ENCODE measurements at places on chromosomes 16 and 17. TPM values are rescaled to one million over a fixed set of nuclear protein-coding genes. Genes with fewer than 3 reads are reported as not detected.

LITAFD gene
- not detected for total RNA-seq

DNA sequence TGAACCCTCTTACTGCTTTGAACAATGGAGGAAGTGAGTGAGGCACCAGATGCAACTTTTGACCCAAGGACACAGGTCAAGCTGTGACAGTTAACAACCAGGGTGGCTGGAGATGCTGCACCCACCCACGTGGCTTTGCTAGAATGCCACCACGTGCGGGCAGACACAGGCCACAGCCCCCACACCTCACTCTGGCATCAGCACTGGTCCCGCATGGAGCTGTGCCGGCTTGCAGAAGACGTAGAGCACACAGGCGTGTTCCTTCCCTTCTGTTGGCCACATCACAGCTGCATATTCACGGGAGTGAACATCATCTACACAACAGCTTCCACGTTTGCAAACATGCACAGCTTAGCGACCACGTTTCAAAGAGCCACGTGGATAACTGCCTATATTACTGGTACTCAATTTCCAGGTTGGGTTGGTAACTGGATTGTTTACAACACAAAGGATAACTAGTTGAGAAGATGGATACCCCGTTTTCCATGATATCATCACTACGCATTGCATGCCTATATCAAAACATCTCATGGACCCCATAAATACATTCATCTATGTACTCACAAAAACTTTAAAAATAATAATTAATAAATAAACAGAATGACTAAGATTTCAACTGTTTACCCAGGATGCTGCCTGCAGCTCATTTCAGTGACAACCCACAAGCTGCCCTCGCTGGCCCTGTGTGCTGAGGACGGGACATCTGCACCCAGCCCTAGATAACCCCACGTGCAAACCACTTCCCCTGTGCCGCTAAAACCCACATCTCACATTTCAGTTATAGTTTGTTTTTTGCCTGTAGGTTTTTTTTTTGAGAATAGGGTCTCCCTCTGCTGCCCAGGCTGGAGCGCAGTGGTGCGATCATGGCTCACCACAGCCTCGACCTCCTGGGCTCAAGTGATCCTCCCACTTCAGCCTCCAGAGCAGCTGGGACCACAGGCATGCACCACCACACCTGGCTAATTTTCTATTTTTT is 132.0 kb downstream of the ANKRD11 start:
- peak; percentile 14 for DNase-seq

DNA sequence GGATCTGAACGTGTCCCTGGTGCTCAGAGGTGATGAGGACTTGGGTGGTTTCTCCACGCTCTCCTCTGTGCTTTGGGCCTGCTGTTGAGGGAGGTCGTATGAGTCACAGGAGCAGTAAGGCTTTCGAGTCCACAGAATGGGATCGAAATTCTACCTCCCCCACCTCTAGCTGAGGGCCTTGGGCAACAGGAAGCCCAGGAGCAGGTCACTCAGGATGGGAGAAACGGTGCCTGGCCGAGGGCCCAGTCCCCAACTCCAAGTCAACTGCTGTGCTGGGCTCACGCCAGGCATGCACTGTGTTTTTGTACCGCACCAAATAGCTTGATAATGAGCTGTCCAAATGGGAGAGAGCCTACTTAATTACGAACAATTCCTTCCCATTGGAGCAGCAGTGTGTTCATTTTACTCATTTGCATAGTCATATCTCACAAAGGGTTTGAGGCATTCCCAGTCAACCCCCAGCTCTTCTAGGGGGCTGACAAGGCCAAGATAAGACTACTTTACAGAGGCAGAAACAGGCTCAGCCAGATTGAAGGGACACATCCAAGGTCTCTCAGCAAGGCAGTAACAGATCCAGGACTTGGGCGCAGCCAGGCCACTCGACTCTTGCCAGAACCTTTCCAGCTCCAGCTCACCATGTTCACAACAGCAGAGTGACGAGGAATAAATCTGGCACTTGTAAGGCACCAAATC is 53.6 kb downstream of the WNT3 start:
- DNase-seq = peak; percentile 73

C16orf96 gene
- total RNA-seq = not detected

GRCh38 chr17:69762766-69763165 is 312.3 kb upstream of the KCNJ16 start:
- no peak for DNase-seq

DNA sequence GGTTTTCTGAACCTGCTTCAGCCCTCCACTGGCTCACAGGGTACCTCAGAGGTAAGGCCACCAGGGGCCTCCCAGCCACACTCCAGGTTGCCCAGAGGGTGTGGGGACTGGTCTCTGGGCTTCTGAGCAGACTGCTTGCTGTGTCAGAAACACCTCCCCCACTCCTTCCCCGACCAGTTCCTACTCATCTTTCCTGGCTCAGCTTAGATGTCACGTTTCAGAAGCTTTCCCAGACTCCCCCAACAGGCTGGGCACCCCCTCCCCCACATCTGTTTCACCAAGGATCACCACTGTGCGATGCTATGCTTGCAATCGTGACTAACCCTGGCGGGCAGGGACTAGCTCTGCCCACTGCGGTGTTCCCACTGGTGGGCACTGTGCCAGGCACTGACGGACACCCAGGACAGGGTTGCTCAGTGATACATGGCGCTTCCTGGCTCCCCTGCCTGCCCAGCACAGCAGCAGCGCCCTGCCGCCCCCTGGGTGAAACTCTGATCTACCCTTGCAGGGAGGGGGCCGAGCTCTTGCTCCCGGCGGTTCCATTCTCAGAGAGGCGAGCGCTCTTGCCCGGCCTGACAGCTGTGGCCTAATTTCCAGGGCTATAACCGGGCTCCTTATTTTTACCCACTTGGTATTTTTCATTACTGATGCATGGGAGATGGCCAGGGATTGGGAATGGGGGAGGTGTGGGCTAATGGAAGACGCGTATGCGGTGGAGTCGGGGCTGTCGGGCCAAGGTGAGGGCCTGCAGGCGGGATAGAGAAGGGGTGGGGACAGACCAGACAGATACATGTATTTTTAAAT is 29.4 kb upstream of the MTSS2 start:
- DNase-seq = peak; percentile 81

SLC7A5 gene
- 1.6 TPM for total RNA-seq

GRCh38 chr16:54488729-54489128 is 202.1 kb upstream of the IRX3 start:
- DNase-seq = no peak

DNA sequence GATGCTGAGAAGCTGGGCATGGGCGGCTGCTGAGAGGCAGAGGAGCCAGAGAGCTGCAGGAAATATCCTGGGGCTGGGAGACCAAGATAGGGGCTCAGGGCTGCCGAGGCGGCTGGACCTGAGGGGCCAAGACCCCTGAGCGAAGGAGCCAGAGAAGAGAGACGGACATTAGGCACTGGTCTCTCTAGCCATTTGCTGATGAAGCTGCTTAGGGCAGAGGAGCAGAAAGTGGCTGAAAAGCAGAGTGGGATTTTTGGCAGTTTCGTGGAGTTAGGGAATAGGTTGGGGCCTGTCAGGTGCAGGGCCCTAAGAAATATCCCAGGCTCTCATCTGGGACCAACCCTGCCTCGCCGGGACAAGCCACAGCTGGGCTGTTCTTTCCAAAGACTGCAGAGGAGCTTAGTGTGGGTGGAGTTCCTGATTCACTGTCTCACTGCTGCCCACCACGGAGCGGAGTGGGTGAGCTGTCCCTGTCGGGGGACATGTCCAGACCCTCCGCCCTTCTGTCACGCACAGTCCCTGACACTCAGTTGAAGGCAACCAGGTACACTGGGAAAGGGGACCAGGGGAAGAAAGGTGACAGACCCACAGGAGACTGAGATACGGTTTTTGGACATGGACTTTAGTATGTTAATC is 11.3 kb upstream of the DNASE1 start:
- DNase-seq = no peak

DNA sequence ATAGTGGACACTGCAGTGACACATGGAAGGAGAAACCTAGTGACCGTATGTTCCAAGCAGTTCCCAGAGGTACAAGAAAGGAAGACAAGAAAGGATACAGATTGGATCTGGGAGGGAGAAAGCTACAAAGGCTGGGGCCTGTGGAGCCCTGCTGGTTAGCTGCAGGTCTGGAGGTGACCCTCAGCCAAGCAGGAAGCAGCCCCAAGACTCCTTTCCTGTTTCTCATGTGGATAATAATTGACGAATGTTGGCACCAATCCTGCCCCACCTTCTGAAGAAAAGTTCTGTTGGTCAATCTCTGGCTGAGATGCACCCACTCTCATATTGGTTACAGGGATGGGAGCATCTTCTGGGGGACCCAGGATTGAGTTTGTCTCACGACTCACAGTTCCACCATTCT is 99.8 kb downstream of the SHISA6 start:
- DNase-seq = no peak

GIT1 gene
- 26.7 TPM for total RNA-seq

DNA sequence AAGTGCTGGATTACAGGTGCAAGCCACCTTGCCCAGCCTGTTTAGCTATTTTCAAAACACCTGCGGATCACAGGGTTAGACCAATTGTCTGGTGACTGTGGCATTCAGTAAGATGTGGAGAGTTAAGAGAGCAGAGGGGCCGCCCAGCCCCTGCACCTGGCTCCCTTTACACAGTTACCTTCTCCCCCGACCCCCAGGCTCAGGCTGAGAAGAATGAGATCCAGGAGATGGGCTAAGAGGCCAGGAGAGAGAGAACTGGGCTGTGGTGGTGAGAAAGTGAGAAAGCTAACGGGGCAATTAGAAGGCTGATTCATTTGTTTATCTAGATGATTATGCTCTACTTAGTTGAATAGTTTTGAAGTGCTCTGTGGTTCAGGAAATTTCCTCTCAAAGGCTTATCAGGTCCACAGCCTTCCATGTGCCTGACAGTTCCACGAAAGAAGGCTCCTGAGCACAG is 67.8 kb upstream of the AXIN2 start:
- no peak for DNase-seq

- no peak for DNase-seq
These were observed 406.6 kb upstream of the EEF2KMT start for GRCh38 chr16:5504064-5504781.

- no peak for DNase-seq
These were observed 3.5 kb downstream of the KRT40 start for GRCh38 chr17:40980596-40980995.

CA10 gene
- total RNA-seq = not detected

USB1 gene
- total RNA-seq = 22.4 TPM

DNA sequence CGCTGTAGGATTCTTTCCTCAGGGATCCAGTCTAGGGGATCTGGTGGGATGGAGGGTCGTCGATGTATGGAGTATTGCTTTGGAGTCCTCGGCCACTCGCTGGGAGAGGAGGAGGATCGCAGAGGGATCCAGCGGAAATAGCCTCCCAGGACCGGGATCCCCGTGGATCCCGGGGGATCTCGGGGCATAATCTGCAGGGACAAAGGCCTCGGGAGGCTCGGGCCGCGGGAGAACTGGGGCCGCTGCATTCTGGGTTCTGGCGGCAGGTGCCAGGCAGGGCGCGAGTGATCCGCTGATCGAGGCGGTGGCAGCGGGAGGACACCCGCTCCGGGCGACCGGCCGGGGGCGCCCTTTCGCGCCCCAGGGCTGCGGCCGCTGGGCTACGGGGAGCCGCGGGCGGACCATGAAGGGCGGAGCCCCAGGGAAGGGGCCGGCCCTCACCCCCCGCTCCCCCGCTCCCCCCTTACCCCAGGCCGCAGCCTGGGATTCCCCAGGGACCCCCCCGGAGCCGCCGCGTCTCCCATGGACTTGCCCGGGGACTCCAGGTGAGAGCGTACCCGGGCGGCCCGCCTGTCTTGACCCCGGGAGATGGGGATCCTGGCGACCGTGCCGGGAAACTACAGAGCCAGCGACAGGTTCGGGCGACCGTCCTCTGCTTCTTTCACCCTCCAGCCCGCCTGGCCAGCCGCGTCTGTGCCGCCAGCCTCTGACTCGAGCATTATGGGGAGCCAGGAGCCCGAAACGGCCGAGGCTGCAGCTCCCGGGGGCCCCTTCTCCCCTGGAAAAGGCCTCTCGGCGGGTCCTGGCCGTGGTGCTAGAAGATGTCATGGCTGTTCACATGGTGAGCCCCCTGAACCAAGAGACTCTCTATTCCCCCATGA is 604 bp downstream of the PRR14 start:
- DNase-seq = peak; percentile 69

GRCh38 chr16:75251280-75252048 is at the start of gene BCAR1:
Gene BCAR1 (minus strand): TSS chr16:75251624. CDS start chr16:75251482, 142 bp downstream.
- DNase-seq = peak; percentile 92

DNA sequence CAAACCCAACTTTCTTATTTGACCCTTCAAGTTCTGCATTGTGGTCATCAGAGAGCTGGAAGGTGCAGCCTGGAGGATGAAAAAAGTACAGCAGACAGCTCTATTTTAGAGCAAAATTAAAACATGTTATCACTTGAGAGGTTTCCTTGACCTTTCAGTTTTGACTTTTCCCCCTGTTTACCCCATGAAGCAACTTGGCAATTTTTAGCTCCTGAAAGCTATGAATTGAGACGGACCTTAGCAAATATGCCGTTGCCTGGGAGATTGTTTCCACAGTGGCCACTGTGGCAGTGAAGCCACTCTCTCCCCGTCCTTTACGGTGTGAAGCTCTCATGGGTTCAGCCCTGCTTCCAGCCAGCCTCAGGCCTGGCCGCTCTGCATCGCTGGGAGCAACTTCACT is 398.6 kb downstream of the CPPED1 start:
- peak; percentile 10 for DNase-seq

Measured in body of pancreas (tissue), 4 donors.